ENCODE measurements at places on chromosomes 6 and 20.

GRCh38 chr20:45189067-45189609 is 14.4 kb downstream of the PI3 start:
- DNase-seq: no peak

DNA sequence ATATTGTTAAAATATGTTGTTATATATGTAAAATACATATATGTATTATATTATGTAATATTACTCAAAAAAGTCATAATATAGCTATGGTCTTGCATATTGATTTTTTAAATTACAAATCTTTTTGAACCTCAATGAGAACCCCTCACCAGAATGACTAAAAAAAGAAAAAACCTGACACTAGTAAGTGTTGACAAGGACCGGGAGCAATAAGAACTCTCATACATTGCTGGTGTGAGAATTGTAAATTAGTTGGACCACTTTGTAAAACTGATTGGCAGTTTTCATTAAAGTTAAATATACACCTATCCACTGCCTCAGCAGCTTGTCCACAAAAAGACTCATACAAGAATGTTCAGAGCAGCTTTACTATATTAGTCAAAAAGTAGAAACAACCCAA is 280.0 kb downstream of the BMP7 start:
- DNase-seq: no peak

GRCh38 chr6:153862139-153862538 is 176.9 kb upstream of the OPRM1 start:
- no peak for DNase-seq

DNA sequence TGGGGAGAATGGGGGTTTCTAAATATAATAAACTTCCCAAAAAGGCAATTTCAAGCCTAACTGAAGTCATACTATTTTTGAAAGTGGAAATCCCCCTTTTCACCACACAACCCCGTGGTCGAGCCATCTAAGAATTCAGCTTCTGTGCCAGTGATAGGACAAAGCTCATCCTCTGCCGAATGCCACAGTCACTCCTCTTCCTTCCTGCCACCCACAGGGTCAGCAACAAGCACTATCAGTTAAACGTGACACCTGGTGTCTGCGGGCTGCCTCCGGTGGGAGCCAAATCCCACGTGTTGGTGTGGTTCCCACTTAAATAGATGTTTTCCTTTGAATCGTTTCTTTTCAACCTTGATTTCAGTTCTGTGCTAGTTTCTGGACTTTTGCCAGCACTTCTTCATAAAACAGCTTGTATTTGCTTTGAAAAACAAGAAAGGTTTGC is 60.7 kb downstream of the TNFAIP3 start:
- DNase-seq: no peak

DNA sequence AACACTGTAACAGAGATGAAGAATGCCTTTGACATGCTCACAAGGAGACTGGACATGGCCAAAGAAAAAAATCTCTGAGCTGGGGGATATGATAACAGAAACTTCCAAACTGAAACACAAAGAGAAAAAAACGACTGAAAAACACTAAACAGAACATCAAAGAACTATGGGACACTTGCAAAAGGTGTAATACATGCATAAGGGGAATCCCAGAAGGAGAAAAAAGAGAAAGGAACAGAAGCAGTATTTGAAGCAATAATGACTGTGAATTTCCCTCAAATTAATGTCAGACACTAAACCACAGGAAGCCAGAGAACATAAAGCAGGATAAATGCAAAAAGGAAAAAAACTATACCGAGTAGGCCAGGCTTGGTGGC is 117.4 kb upstream of the ARID1B start:
- no peak for DNase-seq

Measured in vagina (tissue), 2 donors.